ENCODE measurements at places on chromosomes 2 and 18.

GRCh38 chr2:173909846-173910245 is 55.3 kb downstream of the SP3 start:
- no peak for DNase-seq

- no peak for DNase-seq
These were observed 605.2 kb downstream of the NR4A2 start for GRCh38 chr2:155727187-155727895.

GRCh38 chr18:56910967-56911366 is 235.9 kb upstream of the BOD1L2 start:
- DNase-seq: no peak

DNA sequence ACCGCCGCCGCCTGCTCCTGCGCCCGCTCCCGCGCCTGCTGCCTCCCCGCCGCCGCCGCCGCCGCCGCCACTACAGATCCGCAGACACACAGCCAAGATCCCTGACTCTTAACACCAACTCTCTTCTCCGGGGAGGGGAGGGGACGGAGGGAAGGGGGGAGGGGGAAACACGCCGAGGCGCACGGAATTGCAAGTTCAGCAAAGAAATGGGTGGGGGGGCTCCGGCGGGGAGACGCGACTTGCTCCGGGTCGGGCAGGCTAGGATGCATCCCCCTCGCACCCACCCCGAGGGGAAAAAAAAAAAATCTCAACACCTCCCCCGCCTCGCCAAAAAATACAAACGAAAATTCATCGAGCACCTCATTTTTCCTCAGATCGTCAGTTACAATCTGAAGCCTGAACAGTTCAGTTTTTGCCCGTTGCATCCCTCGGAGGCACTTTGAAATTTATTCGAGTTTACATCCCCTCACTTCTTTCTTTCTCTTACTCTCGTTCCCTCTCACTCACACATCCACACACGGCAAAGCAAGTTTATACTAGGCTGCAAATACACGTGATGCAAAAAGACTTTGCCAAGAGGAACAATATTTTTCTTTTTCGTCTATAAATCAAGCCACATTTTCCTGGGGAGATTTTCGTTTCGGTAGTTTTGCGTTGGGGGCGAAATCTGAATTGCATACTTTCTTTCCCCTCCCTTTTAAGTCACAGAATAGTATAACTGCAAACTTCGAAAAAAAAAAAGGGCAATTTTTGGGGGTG is at the start of gene TCF4:
Gene TCF4, minus strand, starts transcription at position 82 of the 759 bp plus-strand sequence. CDS start 1,076 bp downstream, outside the sequence.
- DNase-seq: no peak
